ENCODE measurements at places on chromosomes 4 and X. TPM values are rescaled to one million over a fixed set of nuclear protein-coding genes. Genes with fewer than 3 reads are reported as not detected.

- H3K4me1 ChIP-seq = no peaks in the 10 kb centered on the region
- no peak for DNase-seq
- no peak overlapping the region for H3K27ac ChIP-seq
- H3K4me3 ChIP-seq = no peak overlapping the region
- H3K27me3 ChIP-seq = no peaks in the 10 kb centered on the region
These were observed 62.7 kb upstream of the PLAC8 start for GRCh38 chr4:83177182-83177581.

- no peak overlapping the region for H3K27ac ChIP-seq
- no peak for DNase-seq
- H3K4me3 ChIP-seq = no peak overlapping the region
- H3K27me3 ChIP-seq = no peaks in the 10 kb centered on the region
These were observed 966.6 kb upstream of the SLIT2 start for GRCh38 chr4:19285146-19285545.

- peaks cover 22% of the 10 kb centered on the region for H3K4me1 ChIP-seq
- H3K27ac ChIP-seq = peak overlapping the region; percentile 91
- no peaks in the 10 kb centered on the region for H3K36me3 ChIP-seq
- H3K4me3 ChIP-seq = peak overlapping the region; percentile 3
- peak; percentile 65 for DNase-seq
These were observed 60.2 kb upstream of the PNPLA4 start for GRCh38 chrX:7987160-7988012.

GRCh38 chr4:108255203-108255747 is 86.5 kb upstream of the LEF1 start:
- no peaks in the 10 kb centered on the region for H3K36me3 ChIP-seq
- H3K4me1 ChIP-seq = no peaks in the 10 kb centered on the region
- H3K27ac ChIP-seq = no peak overlapping the region

DNA sequence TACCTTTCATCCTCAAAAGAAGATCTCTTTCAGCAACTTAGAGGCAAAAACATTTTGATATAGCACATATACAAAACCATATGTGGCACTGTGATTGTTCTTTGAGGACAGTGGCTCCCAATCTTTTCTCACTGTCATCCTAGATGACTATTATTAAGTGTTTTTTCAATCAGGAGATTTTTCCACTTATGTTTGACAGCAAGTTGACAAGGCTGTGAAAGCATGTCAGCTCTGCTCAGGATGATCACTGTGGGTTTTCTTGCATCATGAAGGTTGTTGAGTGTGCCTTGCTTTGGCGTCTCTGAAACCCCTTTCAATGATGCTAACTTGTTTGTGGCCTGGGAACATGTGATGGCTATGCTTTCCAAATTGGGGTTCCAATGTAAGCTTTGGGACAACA is 20.2 kb upstream of the NSUN7 start:
- no peaks in the 10 kb centered on the region for H3K4me1 ChIP-seq
- DNase-seq = no peak
- no peak overlapping the region for H3K4me3 ChIP-seq
- no peak overlapping the region for H3K27ac ChIP-seq
- no peaks in the 10 kb centered on the region for H3K36me3 ChIP-seq

DNA sequence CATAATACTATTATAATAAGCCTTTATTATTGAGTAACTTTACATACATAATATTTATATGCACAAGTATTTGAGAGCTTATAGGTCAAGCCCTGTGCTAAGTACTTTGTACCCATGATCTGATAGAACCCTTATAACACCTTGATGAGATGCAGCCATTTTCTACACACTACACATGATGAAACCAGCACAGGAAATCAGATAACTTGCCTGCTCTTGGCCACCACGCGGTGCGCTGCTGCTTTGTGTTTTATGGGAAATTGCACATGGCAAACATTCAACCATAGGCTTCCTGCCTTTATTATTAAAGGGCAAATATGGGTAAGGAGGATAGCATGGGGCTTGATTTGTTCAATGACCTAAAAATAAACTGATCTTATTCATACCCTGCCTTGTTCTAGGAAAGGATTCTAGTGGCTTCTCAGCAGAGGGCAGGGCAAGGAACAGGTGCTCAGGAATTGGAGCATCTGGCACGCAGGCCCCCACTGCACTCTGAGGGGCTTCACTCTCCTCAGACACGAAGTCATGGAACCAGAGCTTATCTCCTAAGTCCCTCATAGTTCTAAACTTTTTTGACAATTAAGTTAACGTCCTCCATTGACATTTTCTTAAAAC is 31.6 kb upstream of the NAP1L5 start:
- H3K36me3 ChIP-seq = peaks cover 11% of the 10 kb centered on the region
- no peaks in the 10 kb centered on the region for H3K4me1 ChIP-seq
- no peak overlapping the region for H3K4me3 ChIP-seq
- no peak for DNase-seq
- H3K27ac ChIP-seq = no peak overlapping the region

GRCh38 chr4:73991742-73992000 is 3.7 kb upstream of the PPBP start:
- H3K27ac ChIP-seq = no peak overlapping the region
- no peaks in the 10 kb centered on the region for H3K4me1 ChIP-seq
- no peak for DNase-seq

DNA sequence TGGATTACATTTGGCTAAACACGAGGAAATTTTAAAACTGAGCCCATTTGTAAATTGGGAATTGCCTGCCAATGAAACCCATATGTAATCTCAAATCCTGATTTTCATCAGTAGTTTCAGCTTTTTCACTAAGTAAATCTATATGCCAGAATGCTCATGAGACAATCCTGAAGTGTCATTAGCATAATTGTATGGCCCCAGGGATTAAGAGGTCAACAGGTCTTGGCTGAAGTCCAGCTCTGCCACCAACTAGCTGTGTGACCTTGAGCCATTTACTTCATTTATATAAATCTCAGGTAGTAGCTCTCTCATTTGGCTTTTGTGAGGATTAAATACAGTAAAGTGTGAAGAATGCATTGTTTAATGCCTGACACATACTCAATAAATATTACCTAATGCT is 320.5 kb upstream of the EMCN start:
- H3K27ac ChIP-seq = no peak overlapping the region
- no peak for DNase-seq
- H3K36me3 ChIP-seq = no peaks in the 10 kb centered on the region

DNA sequence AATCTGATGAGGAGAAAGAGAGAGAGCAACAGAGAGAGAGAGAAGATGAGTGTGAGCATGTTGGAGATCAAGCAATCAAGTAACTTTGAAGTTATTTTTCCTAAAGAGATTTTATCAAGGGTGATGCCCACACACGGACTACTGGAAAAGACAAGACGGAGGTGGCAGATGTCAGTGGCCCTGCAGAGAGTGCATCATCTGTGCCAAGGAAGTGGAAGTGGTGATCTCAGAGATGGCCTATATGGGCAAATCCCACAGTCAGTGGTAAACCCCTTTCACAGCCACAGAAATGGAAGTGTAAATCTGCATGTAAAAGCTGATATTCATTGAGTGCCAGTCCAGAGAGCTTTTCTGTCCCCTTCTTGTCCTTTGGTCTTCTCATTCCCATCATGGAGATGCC is 577.2 kb upstream of the AADAT start:
- no peak overlapping the region for H3K4me3 ChIP-seq
- H3K36me3 ChIP-seq = no peaks in the 10 kb centered on the region
- no peak overlapping the region for H3K27ac ChIP-seq
- no peak for DNase-seq

- no peaks in the 10 kb centered on the region for H3K4me1 ChIP-seq
- H3K36me3 ChIP-seq = no peaks in the 10 kb centered on the region
- peak overlapping the region; percentile 18 for H3K4me3 ChIP-seq
- no peak overlapping the region for H3K27ac ChIP-seq
These were observed 15.0 kb upstream of the MTNR1A start for GRCh38 chr4:186570193-186570996.

DNA sequence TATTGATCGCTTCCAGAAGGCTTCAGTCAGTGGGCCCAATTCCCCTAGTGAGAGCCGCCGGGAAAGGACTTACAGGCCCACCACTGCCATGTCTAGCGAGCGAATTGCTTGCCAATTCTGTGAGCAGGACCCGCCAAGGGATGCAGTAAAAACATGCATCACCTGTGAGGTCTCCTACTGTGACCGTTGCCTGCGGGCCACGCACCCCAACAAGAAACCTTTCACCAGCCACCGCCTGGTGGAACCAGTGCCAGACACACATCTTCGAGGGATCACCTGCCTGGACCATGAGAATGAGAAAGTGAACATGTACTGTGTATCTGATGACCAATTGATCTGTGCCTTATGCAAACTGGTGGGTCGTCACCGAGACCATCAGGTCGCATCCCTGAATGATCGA is 15.3 kb downstream of the MID2 start:
- H3K4me3 ChIP-seq = no peak overlapping the region
- H3K36me3 ChIP-seq = no peaks in the 10 kb centered on the region
- H3K4me1 ChIP-seq = no peaks in the 10 kb centered on the region
- no peak for DNase-seq
- no peaks in the 10 kb centered on the region for H3K27me3 ChIP-seq
- H3K27ac ChIP-seq = no peak overlapping the region

DNA sequence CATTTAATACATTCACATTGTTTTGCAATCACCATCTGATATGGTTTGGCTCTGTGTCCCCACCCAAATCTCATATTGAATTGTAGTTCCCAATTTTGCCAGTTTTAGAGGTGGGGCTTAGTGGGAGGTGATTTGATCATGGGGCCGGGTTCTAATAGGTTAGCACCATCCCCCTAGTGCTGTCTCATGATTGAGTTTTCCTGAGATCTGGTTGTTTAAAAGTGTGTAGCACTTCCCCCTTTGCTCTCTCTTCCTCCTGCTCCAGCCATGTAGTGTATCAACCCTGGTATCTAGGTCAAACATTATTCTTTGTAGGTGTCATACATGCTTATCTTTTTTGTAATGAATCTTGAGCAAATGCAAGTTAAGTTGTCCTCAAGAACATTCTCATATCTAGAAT is 83.3 kb upstream of the KIT start:
- no peaks in the 10 kb centered on the region for H3K27me3 ChIP-seq
- no peak overlapping the region for H3K27ac ChIP-seq
- no peak for DNase-seq
- no peak overlapping the region for H3K4me3 ChIP-seq
- H3K36me3 ChIP-seq = no peaks in the 10 kb centered on the region

DNA sequence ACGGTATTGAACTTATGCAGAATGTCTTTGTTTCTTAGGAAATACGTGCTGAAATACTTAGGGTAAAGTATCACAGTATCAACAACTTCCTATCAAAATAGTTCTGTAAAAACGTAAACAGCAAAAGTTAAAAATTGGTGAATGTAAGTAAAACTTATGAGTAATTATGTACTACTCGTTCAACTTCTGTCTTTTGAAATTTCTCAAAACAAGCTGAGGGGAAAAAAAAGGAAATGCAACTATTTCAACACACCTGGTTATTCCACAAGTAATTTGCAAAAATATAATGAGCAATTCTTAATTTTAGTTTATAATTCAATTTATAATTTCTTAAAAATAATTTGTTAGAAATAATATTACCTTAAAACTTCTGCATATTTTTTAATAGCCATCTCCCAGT is 8.3 kb downstream of the PPID start:
- DNase-seq = no peak
- no peak overlapping the region for H3K27ac ChIP-seq
- no peak overlapping the region for H3K4me3 ChIP-seq
- peaks cover 59% of the 10 kb centered on the region for H3K36me3 ChIP-seq
- H3K4me1 ChIP-seq = no peaks in the 10 kb centered on the region

GRCh38 chr4:10022346-10023049 is 1.2 kb upstream of the SLC2A9 start:
- H3K4me1 ChIP-seq = peaks cover 7% of the 10 kb centered on the region
- H3K36me3 ChIP-seq = no peaks in the 10 kb centered on the region
- no peak overlapping the region for H3K27ac ChIP-seq
- DNase-seq = no peak

- no peaks in the 10 kb centered on the region for H3K27me3 ChIP-seq
- no peak overlapping the region for H3K27ac ChIP-seq
- H3K4me1 ChIP-seq = no peaks in the 10 kb centered on the region
- no peaks in the 10 kb centered on the region for H3K36me3 ChIP-seq
These were observed 129.6 kb upstream of the QRFPR start for GRCh38 chr4:121510341-121510874.

- no peaks in the 10 kb centered on the region for H3K36me3 ChIP-seq
- no peak overlapping the region for H3K27ac ChIP-seq
- H3K4me1 ChIP-seq = no peaks in the 10 kb centered on the region
- peak; percentile 19 for DNase-seq
These were observed 44.5 kb downstream of the STIM2 start for GRCh38 chr4:26905172-26905571.

DNA sequence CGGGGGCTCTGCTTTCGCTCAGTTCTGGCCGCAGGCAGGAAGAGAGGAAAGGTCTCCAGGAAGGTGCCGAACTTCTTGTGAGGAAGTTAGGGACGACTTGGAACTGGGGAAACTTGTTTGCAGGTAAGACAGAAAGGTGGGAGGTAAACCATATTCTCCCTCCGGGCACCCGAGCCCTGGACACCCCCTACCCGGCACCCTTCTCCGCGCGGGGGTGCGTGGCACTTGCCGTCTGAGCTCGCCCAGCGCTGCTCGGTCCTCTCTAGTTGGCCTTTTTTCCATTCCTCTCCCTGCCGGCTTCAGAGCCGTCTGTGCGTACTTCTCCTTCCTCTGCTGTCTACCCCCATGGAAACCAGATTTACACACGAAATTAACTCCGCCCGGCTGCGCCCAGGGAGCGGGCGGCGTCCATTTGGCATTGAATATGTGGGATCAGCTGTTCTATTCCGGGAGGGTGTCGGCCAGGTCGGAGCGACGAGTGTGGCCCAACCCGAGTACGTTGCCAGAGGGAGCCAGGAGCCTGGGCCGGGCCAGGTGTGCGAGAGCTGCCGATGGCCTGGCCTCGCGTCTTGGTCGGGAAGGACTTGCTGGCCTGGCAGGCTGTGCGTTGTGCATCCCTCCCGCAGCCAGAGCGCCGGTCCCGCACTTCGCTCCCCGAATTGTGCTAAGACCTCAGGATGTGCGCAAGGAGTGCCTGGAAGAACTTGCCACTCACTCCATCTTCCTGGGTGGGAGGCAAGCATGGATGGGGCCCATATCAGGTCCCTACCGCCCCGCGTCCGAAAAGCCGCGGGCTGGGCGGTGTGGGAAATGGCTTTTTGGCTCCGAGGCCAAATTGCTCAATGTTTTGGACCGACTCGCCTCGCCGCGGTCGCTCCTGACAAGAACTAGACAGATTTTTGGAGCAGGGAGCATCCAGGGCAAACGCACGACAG is 1.7 kb downstream of the PDGFRA start:
- H3K4me3 ChIP-seq = peak overlapping the region; percentile 69
- H3K36me3 ChIP-seq = no peaks in the 10 kb centered on the region
- H3K27me3 ChIP-seq = peaks cover 7% of the 10 kb centered on the region

- peaks cover 4% of the 10 kb centered on the region for H3K4me1 ChIP-seq
- H3K27ac ChIP-seq = no peak overlapping the region
- DNase-seq = no peak
These were observed 6.3 kb downstream of the PLP2 start for GRCh38 chrX:49177873-49178480.

- peak overlapping the region; percentile 89 for H3K27ac ChIP-seq
- peak overlapping the region; percentile 97 for H3K4me3 ChIP-seq
- peak; percentile 35 for DNase-seq
- no peaks in the 10 kb centered on the region for H3K4me1 ChIP-seq
- no peaks in the 10 kb centered on the region for H3K27me3 ChIP-seq
These were observed 1.5 kb downstream of the GRSF1 start for GRCh38 chr4:70838204-70838603.

- peaks cover 3% of the 10 kb centered on the region for H3K27me3 ChIP-seq
- no peak overlapping the region for H3K4me3 ChIP-seq
- H3K27ac ChIP-seq = no peak overlapping the region
- no peak for DNase-seq
- no peaks in the 10 kb centered on the region for H3K36me3 ChIP-seq
These were observed 41.6 kb upstream of the SLC25A4 start for GRCh38 chr4:185101354-185101890.

OTC gene
- not detected for total RNA-seq

MND1 gene
- total RNA-seq = 1.0 TPM

KLB gene
- not detected for total RNA-seq

TBC1D19 gene
- 10.5 TPM for total RNA-seq

CFAP47 gene
- not detected for total RNA-seq

All from astrocyte (in vitro differentiated cells and primary cell).